ENCODE measurements at places on chromosomes 2 and 18.

DNA sequence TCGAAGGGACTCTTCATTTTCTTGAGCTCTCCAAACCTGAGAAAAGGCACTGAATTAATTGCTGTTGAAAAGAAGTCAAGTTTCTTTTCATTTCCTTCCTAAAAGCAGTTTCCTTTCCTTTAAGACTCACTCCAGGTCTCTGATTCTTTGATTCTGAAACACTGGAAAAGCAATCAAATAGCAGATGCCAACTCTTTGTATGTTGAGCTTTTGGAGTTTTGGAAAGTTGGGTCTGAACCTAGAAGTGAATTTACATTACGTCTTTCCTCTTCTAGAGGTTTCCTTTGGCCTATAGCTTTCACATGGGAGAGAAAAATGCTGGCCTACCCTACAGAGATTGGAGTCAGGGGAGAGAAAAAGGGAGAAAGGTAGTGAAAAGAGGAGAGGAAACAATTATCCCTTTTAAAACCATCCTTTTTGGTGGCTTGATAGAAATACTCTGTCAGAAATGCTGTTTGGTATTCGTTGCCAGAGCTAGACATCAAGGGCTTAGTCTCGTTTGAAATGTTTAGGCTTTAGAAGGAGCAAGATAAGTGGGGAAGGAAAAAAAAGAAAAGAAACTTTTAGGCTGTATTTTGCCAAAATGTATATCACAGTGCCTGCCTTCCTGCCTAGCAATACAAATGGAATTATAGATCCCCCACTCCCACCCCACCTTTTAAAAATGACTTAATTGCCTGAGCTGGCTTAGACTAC, 187.7 kb downstream of the PRPF40A start:
- DNase-seq: no peak

DNA sequence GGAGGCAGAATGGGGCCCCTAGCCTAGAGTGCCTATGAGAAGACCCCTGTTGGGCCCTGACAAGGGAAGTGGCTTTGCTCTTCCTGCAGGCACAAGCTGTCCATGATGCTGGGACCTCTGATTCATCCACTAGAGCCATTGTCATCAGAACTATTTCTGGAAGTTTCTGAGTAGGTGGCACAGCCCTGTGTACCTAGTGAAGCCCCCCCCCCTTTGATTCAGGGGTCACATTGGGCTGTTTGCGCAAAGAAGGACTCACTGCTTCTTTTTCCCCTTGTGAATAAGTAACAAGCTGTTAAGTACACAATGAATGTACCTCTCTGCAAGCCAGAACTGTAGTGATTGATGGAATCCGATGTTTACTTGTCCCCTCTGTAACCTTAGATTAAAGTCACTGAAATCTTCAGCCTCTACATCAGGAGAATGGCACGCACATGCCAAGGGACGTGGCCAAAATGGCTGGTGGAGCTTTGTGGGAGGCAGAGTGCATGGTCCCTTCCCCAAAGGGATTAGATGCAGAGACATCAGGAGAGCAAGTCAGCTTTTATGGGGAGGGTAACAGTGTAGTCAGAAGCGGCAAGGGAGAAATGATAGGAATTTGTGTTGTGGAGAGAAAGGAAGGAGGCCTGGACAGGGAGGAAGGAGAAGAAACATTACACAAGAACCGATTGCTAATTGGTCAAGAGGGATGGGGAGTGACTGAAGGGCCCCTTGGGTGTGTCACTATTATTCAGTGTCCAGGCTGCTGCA, 267.6 kb upstream of the RAB12 start:
- DNase-seq: no peak

DNA sequence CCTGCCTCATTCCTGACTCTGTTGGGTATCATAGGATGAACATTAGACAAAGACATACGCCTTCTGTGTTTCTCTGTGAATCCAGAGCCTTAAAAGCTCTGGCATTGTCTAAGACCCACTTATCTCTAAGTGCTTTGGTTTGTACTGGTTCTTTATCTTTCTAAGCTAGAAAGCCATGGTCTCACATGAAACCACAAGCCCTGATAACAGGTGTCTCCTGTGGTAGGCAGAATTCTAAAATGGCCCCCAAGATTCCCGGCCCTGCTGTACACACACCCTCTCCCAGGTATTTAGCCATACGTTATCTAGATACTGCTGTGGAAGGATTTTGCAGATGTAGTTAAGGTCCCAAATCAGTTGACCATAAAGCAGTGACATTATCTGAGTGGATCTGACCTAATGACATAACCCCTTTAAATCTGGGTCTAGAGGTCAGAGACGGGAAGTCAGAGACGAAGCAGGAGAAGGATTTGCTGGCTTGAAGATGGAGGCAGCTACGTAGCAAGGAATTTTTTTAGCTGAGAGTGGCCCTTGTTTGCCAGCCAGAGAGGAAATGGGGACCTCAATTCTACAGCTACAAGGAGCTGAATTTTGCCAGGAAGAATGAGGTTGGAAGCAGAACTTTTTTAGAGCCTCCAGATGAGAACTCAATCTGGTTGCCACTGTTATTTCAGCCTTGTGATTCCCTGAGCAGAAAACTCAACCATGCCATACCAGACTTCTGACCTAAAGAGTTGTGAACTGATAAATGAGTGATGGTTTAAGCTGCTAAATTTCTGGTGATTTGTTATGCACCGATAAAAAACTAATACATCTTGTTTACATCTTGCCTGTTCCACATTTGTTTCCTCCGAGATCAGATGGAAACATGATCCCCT, 186.7 kb downstream of the CAMKMT start:
- no peak for DNase-seq

DNA sequence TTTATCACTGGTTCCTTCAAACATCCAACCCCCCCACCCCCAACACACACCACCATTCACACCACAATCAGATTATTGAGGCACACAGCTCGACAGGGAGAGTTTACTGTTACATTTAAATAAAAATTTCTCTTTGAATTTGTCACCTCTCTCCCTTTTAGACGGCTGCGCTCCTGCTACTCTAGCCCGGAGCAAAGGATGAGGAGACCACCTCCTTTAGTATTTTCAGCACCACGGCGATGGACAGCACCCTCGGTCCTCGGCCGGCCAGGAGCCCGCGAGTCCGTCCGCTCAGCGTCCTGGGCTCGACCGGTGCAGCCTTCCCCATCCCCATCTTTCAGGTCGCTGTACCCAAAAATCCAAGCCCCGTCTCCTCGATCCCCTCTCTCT, 892 bp downstream of the CELF4 start:
- DNase-seq: peak; percentile 7

GRCh38 chr18:34493566-34494358, 216.3 kb upstream of the DTNA start:
- no peak for DNase-seq

- DNase-seq: no peak
Observed at GRCh38 chr2:217421834-217422233, 562.0 kb upstream of the TNP1 start.

- DNase-seq: peak; percentile 20
Observed at GRCh38 chr2:164430166-164430783, 191.0 kb downstream of the GRB14 start.

- DNase-seq: no peak
Observed at GRCh38 chr18:58943896-58944295, 79.2 kb downstream of the ZNF532 start.

DNA sequence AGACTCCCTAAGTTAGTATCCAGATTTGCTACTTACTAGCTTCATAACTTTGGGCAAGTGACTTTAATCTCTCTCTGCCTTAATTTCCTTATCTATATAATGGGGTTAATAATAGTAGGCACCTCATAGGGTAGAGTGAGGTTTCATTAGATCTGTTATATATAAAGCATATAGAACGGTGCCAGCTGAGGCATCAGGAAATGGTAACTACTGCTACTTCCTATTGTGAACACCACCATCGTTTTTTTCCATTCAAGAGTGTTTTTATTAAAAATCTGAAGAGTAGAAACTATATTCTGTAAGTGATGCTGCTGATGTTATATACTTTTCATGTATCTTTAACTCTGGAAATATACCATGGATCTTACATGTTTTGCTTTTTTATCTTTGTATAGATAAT, 44.3 kb downstream of the MALT1 start:
- no peak for DNase-seq

DNA sequence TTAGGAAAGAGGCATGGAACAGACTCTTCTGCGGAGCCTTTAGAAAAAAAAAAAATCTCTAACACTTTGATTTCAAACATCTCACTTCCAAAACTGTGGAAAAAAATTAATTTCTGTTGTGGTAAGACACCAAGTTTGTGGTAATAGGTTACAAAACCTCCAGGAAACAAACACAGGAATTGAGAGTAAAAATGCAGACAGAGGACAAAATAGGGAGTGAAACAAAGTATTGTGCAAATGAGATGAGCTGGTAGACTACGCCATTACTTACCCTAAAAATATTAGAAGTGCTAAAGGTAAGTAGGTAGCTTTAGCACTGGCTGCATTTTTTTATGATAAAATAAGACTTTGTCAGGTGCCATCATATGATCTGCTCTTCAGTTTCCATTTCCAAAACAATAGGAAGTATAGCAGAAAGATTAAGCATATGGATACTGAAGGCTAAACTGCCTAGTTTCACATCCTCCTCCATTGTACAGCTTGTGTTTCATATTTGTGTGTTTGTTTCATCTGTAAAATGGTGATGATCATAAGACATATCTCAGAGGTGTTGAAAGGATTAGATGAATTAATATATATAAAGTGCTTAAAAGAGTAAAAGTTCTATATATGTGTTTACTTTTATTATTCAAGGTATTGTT, 309.2 kb downstream of the NR4A2 start:
- DNase-seq: no peak

- no peak for DNase-seq
Observed at GRCh38 chr2:175889701-175890302, 112.3 kb downstream of the LNPK start.

GRCh38 chr2:109062859-109063700, 65.9 kb upstream of the SH3RF3 start:
- peak; percentile 54 for DNase-seq

DNA sequence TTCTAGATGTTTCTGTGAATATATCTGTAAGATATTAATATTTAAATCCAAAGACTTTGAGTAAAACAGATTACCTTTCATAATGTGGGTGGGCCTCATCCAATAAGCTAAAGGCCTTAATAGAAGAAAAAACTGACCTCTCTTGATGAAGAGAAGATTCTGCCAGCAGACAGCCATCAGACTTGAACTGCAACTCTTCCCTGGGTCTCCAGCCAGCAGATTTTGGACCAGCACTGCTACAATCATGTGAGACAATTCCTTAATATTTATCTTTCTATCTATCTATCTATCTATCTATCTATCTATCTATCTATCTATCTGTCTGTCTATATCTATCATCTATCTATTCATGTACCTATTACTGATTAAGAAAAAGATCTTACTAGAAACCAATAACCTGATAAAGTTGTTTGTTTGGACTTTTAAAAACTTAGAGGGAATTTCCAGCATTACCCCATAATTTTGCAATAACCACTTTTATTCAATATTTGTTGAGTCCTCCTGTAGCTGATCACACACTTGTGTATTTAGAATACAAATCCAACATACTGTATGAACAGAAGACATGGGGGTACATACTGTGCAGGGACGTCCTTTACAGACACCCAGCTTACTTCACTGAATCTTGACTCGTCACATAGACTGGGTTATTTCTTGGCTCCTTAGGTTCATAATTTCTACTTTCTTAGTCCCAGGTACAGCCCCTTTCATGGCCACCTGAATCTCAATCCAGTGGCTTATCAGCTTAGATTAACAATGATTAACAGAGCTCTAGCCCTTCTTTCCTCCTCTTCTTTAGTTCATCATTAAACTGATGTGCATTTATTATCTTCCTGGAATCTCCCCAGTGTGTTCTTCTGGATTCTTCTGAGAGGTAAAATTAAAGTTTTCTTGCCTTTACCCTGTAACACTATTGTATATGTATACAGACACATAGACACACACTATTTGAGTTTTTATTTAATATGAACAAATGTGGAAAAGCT, 27.2 kb upstream of the STAT4 start:
- no peak for DNase-seq

GRCh38 chr2:121577381-121577780, 46.7 kb downstream of the RNU4ATAC start:
- no peak for DNase-seq

GRCh38 chr2:198595721-198596120, 791.3 kb downstream of the PLCL1 start:
- no peak for DNase-seq

GRCh38 chr18:23307567-23308295, 145.4 kb upstream of the RIOK3 start:
- DNase-seq: peak; percentile 13

GRCh38 chr18:36477776-36478175, 180.3 kb downstream of the FHOD3 start:
- no peak for DNase-seq

DNA sequence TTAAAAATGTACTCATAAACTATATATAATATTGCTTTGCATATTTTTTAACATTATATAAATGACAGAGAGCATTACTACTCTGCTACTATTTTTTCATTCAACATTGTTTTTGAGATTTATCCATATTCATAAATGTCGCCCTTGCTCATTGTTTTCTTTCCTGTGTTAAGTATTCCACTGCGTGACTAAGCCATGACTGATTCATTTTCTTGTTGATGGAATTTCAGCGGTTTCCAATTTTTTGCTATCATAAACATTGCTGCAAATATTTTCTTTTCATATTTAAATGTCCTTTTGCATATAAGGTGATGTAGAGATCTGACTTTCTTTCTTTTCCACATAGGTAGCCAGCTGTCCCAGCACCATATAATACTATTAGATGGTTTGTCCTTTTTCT, 57.6 kb downstream of the SFXN5 start:
- DNase-seq: no peak

- no peak for DNase-seq
Observed at GRCh38 chr2:37537316-37537715, 134.1 kb downstream of the CDC42EP3 start.

DNA sequence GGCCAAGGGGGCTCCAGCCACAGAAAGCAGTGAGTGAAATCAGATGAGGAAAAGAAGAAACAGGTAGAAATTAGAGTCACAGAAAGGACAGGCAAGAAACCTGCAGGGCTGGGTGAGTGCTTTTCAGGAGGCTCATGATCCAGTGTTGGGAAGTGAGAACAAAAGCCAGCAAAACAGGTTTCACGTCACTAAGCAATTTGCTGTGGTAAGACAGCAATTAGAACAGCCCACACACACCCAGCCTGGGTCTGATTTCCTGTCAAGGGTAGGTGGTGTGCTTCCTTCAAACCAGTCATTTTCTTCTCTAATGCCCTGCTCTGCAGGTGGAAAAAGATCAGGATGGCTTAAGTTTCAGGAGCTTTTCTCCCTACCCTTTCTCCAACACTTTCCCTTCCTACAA, 52.9 kb upstream of the XDH start:
- no peak for DNase-seq

DNA sequence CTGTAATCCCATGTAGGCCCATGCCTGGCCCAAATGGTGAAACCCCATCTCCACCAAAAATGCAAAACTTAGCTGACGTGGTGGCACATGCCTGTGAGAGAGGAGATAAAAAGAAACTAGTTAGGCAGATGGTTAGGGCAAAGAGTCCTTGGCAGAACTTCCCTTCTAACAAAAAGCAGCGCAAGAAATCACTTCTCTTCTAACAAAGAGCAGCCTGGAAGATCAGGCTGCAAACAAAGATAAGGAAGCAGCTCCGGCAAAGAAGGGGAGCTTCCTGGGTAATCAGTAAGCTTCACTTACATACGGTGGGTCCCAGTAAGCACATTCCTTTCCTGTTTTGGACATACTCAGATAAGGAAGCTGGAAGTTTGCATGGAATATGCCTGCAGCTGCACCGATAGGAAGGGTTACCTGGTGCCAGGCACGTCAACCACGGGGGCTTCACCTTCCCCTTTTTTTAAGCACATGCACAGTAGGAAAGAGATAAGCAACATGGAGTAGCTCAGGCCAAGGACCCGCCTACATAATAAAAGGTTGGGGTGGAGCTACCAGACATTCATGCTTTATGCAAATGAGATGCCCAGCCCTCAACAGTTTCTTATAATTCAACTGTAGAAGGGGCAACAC, 61.0 kb upstream of the SLC25A52 start:
- DNase-seq: no peak

- DNase-seq: no peak
Observed at GRCh38 chr2:234595829-234596228, 98.9 kb upstream of the ARL4C start.
